ENCODE measurements at places on chromosomes 1 and 21.

GRCh38 chr1:188154761-188155160 lies 1326.0 kb downstream of the PLA2G4A start:
- DNase-seq, result no peak

DNA sequence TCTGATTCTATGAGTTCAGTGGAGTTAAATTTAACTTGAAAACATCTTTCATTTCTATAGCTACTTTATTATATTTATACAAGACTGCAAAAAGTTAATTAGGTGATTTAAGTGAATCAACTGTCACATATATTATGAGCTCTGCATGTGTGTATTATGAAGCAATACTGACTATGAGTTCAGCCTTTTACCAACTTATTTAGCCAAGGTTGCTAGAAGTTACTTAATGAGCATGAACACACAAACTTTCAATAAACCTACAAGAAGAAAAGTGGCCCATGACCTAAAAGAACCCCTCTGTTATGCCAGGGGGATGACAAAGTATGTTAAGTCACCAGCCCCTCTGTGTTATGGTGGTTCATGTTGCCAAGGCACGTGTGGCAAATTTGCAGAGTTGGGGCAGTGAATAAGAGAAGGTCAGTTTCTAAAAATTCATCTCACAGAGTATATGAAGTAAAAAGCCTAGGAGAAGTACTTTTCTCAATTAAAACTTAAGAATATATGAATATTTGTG lies 86.7 kb upstream of the LYPLAL1 start:
- DNase-seq, result no peak

DNA sequence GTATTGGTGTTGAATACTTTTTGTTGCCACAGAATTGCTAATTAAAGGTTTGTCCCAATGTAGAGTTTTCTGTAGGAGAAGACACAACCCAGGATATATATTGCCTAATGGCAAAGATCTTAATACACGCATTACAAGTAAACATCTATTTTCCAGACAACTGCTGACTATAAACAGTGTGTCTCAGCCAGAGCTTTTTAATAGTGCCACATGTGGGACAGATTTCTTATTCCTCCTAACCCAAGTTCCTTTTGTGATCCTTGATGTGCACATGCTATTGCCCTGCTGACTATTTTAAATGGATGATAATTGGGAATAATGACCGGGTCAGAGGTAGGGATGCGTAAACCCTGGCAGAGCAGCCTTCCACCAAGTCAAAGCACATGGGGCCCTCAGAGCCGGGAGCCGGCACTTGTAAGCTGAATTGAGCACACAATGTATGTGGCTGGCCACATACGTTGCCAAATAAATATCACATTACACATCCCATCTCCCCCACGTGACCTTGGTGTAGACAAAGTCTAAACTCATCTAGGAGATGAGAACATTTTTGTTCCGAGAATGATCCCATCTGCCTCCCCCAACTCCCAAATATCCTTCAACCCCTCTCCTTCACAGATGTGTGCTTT lies 209.8 kb upstream of the NFIA start:
- DNase-seq, result no peak

- peak; percentile 52 for DNase-seq
Observed at GRCh38 chr1:230517786-230518185, 91.7 kb upstream of the PGBD5 start.

DNA sequence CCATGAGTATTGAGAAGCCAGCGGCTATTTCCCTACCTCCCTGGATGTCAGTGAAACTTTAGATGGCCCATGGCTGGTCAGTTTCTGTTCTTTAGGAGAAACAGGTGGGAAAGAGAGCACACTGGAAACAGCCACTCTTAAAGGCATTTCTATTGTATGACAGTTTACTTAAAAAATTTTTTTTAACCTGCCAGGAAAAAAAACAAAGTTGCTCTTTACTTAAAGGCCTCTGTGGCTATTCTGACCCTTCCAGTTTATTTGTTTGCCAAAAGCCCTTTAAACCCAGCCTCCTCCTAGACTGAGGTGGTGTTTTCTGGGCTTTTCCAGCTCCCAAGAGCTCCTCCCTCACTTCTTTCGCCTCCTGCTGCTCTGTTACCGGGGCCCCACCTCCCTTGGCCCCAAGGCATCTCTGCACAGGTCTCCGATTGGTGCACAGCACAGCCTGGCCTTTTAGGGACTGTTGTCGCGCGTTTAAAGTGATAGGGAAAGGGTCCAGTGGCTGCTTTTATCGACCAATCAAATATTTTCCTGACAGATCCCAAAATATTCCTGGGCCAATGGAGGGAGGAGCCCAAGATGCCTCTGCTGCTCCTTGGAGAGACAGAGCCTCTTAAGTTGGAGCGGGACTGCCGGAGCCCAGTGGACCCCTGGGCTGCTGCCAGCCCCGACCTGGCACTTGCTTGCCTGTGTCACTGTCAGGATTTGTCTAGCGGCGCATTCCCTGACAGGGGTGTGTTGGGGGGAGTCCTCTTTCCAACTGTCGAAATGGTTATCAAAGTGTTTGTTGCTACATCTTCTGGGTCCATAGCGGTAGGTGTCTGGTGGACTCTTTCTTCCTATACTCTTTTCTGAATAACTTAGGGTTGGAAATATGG lies at the start of gene SH3BGR:
TSS of gene SH3BGR (plus strand) at position 639 of the 875 bp plus-strand sequence. CDS start at position 766, 127 bp downstream.
- DNase-seq, result no peak

All from NCI-H1436 treated with DMSO at 0.1 percent for 48 hours (cell line).